ENCODE measurements at places on chromosomes 12 and 14. TPM values are rescaled to one million over a fixed set of nuclear protein-coding genes. Genes with fewer than 3 reads are reported as not detected.

- no peak overlapping the region for H3K4me3 ChIP-seq
- no peaks in the 10 kb centered on the region for H3K27me3 ChIP-seq
- H3K36me3 ChIP-seq, result no peaks in the 10 kb centered on the region
- no peak for DNase-seq
- H3K4me1 ChIP-seq, result peaks cover 59% of the 10 kb centered on the region
- H3K27ac ChIP-seq, result no peak overlapping the region
Observed at GRCh38 chr12:88746386-88746785, 166.1 kb upstream of the KITLG start.

DNA sequence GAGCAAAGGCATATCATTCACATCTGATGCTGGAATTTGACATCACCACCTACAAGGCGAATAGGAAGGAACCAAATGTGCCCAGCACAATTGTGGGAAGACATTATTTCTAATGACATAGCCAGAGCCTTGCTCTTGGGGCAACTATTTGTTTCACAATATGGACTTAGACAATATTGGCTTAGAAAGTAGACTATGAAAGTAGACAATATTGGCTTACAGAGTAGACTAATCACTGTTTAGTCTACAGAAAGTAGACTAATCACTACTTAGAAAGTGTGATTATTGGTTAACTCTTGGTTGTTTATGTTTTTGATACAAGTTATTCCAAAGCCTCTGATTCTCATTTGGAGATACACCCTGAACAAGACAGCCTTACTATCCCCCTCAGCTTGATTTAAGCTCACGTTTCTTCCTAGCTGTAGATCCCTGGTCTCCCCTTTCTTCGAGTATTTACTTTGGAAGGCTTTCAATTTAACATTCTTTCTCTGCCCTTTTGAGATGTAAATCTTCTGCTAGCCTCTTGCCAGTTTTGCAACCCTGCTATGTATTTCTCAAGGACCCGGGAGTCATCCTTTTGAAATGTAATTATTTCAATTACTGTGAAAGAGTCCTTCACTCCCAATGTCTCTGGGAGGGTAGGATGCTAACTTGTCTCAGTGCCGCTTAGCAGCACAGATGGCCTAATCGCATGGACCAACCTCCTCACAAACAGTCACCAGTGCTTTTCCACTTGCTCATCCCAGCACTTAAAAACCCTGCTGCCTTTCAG is 843.2 kb downstream of the GALC start:
- no peaks in the 10 kb centered on the region for H3K27me3 ChIP-seq
- no peak for DNase-seq
- no peaks in the 10 kb centered on the region for H3K4me1 ChIP-seq
- H3K27ac ChIP-seq, result no peak overlapping the region

DNA sequence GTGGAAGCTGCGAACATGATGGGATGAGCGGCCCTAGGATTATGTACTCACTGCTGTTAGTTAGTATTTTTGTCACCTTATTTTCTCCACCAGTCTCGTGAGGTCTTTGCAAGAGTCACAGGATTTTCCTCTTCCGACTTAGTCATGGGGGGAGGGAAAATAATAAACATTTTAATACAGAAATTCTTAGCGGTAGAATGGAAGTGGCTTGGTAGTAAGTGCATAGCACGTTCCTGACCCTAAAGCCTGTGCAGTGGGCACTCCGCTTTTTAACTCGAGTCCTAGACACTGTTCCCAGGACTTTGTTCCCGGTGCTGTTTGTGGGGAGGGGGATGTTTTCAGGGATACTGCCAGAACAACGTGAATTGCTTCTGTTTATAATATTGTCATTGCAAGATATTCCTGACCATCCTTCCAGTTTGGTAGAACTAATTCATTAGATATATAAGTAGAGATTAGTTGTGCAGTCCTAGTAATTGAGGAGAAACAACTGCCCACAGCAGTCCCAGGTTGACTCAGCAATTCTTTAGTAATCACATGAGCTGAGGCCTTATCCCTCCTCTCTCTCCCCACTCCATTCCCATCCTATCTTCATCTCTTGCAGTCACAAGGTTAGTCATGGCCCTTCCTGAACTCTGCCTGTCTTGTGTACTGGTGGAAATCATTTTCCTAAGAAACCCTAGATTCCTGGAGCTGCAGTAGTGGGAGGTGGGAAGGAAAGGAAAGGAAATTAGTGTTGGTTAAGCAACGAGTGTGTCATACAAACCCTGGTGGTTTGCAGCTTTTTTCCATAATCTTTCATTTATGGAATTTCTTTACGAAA is 799 bp downstream of the SLC38A6 start:
- H3K4me3 ChIP-seq, result peak overlapping the region; percentile 56
- DNase-seq, result no peak
- peak overlapping the region; percentile 88 for H3K27ac ChIP-seq

- no peaks in the 10 kb centered on the region for H3K36me3 ChIP-seq
- H3K27me3 ChIP-seq, result no peaks in the 10 kb centered on the region
- H3K27ac ChIP-seq, result no peak overlapping the region
- H3K4me3 ChIP-seq, result no peak overlapping the region
- H3K4me1 ChIP-seq, result peaks cover 8% of the 10 kb centered on the region
Observed at GRCh38 chr12:63924781-63925180, 80.3 kb downstream of the SRGAP1 start.

DNA sequence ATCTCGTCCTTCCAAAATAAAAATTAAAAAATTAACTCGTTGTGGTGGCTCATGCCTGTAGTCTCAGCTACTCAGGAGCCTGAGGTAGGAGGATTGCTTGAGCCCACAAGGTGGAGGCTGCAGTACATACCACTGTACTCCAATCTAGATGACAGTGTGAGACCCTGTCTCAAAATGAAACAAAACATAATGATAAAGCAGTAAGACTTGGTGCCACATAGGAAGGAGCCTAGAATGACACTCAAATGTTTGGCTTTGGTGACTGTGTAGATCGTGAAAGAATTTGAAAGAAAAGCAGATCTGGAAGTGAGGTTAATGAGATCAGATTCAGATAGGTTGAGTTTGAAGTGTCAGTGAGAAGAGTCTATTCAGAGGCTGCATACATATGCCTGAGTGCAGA is 150.1 kb upstream of the ATP2B1 start:
- H3K4me3 ChIP-seq, result no peak overlapping the region
- no peaks in the 10 kb centered on the region for H3K27me3 ChIP-seq
- no peak for DNase-seq
- H3K4me1 ChIP-seq, result peaks cover 10% of the 10 kb centered on the region
- H3K36me3 ChIP-seq, result no peaks in the 10 kb centered on the region

DNA sequence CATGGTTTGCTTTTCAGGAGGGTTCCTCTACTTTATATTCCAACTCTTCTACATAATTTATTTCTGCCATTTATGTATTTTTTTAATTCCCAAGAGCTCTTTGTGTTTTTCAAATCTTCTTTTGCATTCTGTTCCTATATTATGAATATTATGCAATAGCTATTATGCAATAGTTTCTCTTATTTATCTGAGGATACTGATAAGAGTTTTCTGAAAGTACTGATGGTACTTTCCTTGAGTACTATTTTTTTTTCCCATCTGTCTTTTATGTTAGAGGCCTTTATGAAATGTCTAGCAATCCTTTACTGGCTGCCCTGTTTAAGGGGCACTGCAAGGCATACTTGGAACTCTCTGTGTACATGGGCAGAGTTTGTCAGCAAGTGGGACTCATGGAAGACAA is 93.4 kb downstream of the SLC41A2 start:
- DNase-seq, result no peak
- no peaks in the 10 kb centered on the region for H3K27me3 ChIP-seq
- H3K4me1 ChIP-seq, result no peaks in the 10 kb centered on the region
- H3K4me3 ChIP-seq, result no peak overlapping the region

DNA sequence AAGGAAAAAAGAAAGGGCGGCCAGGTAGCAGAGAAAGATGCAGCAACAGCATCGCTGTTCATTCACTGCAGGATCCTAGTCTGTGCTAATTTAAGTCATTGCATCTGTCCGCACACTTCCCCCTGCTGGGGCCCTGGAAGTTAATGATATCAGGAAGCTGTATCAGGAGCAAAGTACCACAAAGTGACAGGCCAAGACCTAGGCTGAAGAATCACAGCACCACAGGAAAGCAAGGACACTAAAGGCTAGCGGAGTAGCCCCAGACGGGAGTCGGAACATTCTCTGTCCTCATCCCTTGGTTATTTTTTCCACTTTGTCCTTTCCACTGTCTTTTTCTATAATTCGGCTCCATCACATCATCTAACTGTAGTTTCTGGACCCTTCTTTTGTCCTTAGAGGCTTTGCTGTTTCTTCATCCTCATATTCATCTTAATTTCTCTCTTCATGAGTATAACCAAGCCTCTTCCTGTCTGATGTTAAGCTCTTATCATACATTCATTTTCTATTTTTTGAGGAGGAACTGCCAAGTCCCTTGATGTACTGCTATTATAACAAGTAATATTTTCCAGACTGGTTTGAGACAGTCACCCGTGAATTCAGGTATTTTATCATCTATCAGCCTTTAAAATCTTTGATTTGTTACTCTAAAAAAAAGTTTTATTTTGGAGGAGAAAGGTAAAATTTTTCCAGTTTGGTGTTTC is 28.3 kb downstream of the DUSP16 start:
- peaks cover 3% of the 10 kb centered on the region for H3K4me1 ChIP-seq
- no peaks in the 10 kb centered on the region for H3K27me3 ChIP-seq
- DNase-seq, result no peak
- H3K4me3 ChIP-seq, result no peak overlapping the region
- H3K27ac ChIP-seq, result peak overlapping the region; percentile 49

GRCh38 chr12:65755596-65755978 is 68.7 kb upstream of the HMGA2 start:
- H3K27ac ChIP-seq, result no peak overlapping the region
- H3K27me3 ChIP-seq, result peaks cover 16% of the 10 kb centered on the region
- DNase-seq, result no peak
- H3K4me1 ChIP-seq, result no peaks in the 10 kb centered on the region

GRCh38 chr14:55085060-55085660 is 33.7 kb downstream of the MAPK1IP1L start:
- H3K27me3 ChIP-seq, result no peaks in the 10 kb centered on the region
- H3K27ac ChIP-seq, result no peak overlapping the region

IQSEC3 gene
- 35.4 TPM for total RNA-seq

CSRP2 gene
- total RNA-seq, result 9.2 TPM

LRRC10 gene
- not detected for total RNA-seq

SMIM41 gene
- total RNA-seq, result 1.5 TPM

WNT1 gene
- total RNA-seq, result not detected
